CD4-positive, alpha-beta T cell treated with Interleukin-1 beta for 1 hour (primary cell): ENCODE measurements at places on chromosomes 5 and 9.

DNA sequence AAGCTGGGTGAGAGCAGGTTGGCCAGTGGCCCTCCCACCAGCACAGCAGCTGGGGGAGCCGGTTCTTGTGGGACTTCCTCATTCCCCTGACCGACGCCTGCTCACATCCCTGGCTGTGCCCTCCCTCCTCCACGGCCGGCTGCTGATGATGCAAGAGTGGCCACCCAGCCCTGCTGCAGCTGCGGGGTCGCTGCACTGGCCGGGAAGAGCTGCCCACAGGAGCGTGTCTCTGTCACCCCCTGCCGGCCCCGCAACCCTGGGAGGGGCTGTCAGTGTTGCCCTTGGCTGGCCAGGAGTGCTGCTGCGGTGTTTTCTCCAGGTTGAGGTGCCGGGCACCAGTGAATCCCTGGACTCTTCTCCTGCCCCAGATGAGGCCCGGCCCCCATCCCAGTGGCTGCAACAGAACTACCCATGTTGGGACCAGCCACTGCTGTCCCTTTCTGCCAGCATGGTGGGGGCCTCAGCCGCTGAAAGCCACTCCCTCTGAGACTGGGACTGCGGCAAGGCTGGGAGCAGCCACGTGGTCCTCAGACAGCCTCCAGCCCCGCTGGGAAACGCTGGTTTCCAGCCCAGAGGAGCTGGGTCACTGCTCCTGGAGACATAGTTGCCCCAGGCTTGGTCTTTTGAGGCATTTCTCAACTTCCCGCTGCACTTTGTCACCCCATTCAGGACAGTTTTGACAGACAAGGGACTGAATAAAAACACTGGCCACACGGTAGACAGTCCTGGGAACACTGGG is 739 bp downstream of the CARD9 start:
- peak; percentile 57 for DNase-seq

- no peak for DNase-seq
Measured at GRCh38 chr5:31100781-31101310, 92.6 kb upstream of the CDH6 start.

DNA sequence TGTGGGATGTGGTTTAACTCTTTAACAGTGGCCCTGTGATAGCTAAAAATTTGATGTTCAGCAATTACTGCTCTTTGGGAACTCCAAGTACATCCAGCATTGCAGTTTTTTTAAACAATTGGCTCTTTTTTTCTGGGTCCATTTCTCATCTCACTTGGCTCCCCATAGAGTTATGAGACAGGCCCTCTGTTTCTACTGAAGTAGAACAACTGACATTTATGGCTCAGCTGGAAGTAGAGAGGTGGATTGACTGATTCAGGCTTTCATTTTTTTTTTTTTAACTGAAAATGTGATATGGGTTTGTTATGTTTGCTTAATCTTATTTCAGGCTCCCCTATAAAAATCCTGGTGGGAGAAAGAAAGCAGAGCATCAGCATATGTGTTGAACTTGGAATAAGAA is 96.6 kb upstream of the CD180 start:
- no peak for DNase-seq

GRCh38 chr5:115907177-115907576 is 55.1 kb upstream of the LVRN start:
- DNase-seq, result no peak

- DNase-seq, result no peak
Measured at GRCh38 chr5:169757016-169757415, 119.9 kb downstream of the DOCK2 start.

- DNase-seq, result no peak
Measured at GRCh38 chr9:36928670-36929349, 105.3 kb downstream of the PAX5 start.

DNA sequence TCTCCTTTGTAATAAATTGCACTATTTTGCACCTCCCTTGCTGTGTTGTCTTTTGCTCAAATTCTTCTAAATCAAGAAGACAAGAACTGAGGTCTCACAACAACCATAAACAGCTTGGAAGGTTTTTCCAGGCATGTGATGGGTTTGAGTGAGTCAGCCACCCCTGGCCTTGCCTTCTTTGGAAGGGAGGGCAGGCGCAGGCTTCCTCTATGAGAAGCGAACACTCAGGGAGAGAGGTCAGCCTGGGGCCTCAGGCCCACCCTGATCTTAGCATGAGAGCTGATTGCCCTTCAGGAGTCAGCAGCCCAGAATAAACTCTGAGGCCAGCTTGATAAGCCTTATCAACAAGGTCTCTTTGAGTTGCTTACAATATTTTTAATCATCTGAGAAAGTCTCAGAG is 31.6 kb downstream of the S1PR3 start:
- no peak for DNase-seq

DNA sequence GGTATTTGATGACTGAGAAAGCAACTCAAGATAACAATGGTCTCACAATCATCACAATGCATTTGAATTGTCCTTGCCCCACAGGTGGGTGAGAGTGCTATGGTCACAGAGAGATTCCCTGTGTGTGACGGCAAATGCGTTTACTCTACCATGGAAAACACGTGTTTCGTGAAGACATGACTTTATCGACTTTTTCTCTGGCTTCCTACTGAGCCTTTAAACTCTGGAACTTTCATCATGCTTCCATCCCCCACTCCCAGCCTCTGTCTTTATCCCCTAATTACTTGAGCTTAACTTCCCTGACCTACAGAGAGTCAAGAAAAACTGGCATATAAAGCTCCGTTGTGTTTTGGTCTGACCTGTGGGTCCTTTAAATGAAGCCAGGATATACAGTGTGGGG is 414.1 kb upstream of the CLINT1 start:
- DNase-seq, result no peak

DNA sequence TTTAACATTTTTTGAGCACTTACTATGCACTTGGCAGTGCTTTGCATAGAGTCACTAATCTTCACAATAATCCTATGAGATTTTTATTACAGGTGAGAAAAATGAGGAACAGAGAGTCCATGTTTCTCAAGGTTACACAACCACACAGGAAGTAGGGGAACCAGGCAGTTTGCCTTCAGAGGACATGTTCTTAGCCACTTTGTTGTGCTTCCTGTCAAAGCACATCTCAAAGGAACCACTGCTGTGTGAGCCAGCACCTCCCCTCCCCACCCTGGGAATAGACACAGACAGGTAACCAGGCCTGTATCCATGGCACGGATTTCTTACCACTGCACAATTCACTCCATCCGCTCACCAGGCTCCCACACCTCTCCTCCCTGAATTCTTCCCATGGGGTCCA is 6.3 kb upstream of the DNAJB5 start:
- no peak for DNase-seq

DNA sequence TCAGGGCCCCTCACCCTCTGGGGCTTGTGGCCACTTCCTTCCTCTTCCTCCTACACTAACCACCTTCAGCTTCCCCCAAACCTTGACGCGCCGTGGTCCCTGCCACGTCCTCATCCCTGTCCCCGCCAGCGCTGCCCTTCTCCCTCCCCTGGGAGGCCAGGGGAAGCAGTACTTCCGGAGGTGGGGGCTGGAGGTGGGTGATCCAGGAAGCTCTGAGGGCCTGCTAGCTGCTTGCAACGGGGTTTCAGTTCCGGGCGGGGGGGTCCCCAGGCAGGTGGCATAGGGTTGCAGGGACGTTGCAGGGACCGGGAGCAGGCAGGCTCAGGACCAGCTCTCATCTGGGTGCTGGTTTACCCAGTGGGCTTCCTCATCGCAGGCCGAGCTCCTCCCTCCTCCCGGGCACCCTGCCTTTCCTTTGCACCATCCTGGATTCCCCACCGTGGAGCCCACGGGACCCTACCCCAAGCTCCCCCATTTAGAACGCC is 70.0 kb downstream of the RXRA start:
- peak; percentile 66 for DNase-seq

GRCh38 chr5:158458086-158458485 is 599.1 kb upstream of the CLINT1 start:
- DNase-seq, result no peak

- no peak for DNase-seq
Measured at GRCh38 chr9:135120249-135120648, 32.8 kb downstream of the OLFM1 start.
